Activated T-cell treated with anti-CD3 and anti-CD28 coated beads, Interleukin-2, amount 50 U/mL, for 72 hours (primary cell): ENCODE measurements at places on chromosomes 2 and 18. TPM values are rescaled to one million over a fixed set of nuclear protein-coding genes. Genes with fewer than 3 reads are reported as not detected.
A peak's percentile ranks its signal among the peaks of the same experiment; 100 is the strongest.

Gene DLX2
- total RNA-seq: 0.24 TPM

Gene CIB4
- total RNA-seq: not detected

Gene ATOH8
- not detected for total RNA-seq

Gene MALT1
- total RNA-seq: 50.6 TPM

Gene TFPI
- 0.05 TPM for total RNA-seq

Gene NBAS
- 50.8 TPM for total RNA-seq

Gene RBM43
- 5.5 TPM for total RNA-seq

Gene ALPI
- total RNA-seq: not detected

Gene ACTG2
- total RNA-seq: not detected

Gene ASB18
- total RNA-seq: not detected

Gene UGT1A6
- not detected for total RNA-seq

Gene IL37
- total RNA-seq: not detected

GRCh38 chr2:175206866-175207265 lies 25.4 kb upstream of the ATP5MC3 start:
- DNase-seq: no peak

- DNase-seq: no peak
Measured at GRCh38 chr2:211930331-211930730, 608.3 kb downstream of the ERBB4 start.

DNA sequence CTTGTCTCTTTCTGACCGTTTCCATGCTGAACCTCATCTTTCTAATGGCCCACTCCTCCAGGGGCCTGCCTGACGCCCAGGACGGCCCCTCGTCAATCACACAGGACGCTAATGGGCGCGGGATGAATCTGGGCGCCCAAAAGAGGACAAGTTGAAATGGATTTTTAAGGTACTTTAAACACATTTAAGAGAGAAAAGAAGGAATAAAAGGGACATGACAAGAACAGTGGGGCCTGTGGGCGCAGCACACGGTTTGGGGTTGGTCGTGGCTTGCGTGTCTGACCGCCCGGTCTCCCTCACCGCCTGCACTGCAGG lies 607 bp upstream of the UBE2F start:
- DNase-seq: no peak

GRCh38 chr2:138964418-138964817 lies 184.2 kb upstream of the NXPH2 start:
- no peak for DNase-seq

GRCh38 chr2:230269715-230270114 lies 44.2 kb downstream of the SP140 start:
- DNase-seq: peak; percentile 45

- no peak for DNase-seq
Measured at GRCh38 chr18:78416853-78417252, 562.8 kb upstream of the SALL3 start.

DNA sequence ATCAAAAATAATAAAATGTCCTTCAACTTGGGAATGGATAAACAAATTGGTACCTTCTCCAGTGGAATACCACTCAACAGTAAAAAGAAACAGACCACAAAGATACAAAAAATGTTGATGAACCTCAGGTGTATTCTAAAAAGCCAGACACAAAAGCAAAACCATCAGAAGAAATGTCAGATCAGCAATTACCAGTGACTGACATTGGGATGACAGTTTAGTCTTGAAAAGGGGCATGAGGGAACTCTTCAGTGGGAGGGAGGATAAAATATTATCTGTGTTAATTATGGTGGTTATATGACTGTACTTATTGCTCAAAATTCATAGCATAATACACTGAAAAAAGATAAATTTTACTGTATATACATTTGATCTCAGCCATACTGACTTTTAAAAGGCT lies 473.0 kb downstream of the TMX3 start:
- no peak for DNase-seq

DNA sequence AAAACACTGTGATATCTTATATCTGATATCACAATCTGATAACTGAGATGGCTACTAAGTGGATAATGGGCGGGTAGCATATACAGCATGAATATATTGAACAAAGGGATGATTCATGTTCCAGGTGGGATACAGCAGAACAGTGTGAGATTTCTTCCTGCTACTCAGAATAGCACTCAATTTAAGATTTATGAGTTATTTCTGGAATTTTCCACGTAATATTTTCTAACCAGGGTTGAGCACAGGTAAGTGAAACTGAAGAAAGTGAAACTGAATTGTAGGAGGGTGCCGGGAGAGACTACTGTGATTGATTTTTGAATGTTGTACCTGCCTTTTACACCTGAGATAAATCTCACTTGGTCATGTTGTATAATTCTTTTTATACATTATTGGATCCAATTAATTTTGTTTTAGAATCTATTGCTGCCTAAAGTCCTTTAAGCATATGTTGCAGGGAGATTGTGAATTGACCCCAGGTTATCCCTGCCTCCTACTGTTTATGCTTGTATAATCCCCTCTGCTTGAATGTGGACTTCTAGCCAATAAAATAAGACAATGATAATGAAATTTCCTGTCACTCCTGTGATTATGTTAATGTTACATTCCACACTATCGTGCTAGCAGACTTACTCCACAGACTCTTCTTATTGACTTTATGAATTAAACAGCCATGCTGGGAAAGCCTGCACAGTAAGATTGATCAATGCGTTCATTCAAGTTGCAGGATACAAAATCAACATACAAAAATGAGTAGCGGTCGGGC lies 67.6 kb upstream of the RBBP8 start:
- DNase-seq: no peak

- DNase-seq: peak; percentile 14
Measured at GRCh38 chr2:68292108-68292710, 27.5 kb downstream of the CNRIP1 start.

DNA sequence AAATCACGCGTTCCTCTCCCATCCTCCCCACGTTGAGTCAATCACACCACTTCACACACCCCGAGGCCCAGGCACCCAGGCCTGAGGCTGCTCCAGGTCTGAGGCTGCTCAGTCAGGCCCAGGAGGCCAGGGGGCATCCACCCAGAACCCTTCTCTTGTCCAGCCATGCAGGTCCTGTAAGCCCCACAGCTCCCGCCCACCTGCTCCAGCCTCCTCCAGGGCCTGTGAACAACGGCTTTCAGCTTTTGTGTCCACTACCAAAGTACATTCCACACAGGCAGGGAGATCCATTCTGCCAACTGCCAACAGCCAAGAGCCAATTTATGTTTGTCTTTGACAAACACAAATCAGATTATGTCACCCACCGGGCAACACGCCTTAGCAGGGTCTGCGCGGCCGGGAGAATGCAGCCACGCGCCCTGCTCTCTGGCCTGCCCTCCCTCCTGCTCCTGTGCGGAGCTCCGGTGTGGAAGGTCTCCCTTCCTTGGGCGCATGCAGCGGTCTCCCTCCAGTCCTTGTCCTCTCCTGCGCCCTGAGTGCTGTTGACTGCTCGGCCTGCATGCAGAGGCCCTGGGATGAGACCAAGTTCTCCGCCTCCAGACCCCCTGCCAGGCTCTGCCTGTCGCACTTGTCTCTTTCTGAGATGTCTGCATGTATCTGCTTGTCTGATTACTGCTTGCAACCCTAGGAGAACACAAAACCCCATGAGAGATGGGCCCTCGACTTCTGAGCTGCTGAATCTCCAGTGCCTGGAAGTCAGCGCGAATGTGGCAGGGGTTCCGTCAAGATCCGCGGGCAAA lies 146.6 kb downstream of the ZNF516 start:
- no peak for DNase-seq

- DNase-seq: peak; percentile 77
Measured at GRCh38 chr18:48868468-48869466, 82.0 kb downstream of the SMAD7 start.

GRCh38 chr2:165743442-165743841 lies 50.6 kb downstream of the GALNT3 start:
- DNase-seq: no peak

- no peak for DNase-seq
Measured at GRCh38 chr2:223230352-223230751, 178.4 kb downstream of the KCNE4 start.

GRCh38 chr2:56898986-56899385 lies 715.2 kb downstream of the CCDC85A start:
- no peak for DNase-seq

GRCh38 chr2:64359892-64360657 lies 93.9 kb upstream of the LGALSL start:
- peak; percentile 62 for DNase-seq

GRCh38 chr2:167749660-167750059 lies 497.7 kb downstream of the STK39 start:
- DNase-seq: no peak

GRCh38 chr2:45919711-45920111 lies 268.2 kb downstream of the PRKCE start:
- no peak for DNase-seq

DNA sequence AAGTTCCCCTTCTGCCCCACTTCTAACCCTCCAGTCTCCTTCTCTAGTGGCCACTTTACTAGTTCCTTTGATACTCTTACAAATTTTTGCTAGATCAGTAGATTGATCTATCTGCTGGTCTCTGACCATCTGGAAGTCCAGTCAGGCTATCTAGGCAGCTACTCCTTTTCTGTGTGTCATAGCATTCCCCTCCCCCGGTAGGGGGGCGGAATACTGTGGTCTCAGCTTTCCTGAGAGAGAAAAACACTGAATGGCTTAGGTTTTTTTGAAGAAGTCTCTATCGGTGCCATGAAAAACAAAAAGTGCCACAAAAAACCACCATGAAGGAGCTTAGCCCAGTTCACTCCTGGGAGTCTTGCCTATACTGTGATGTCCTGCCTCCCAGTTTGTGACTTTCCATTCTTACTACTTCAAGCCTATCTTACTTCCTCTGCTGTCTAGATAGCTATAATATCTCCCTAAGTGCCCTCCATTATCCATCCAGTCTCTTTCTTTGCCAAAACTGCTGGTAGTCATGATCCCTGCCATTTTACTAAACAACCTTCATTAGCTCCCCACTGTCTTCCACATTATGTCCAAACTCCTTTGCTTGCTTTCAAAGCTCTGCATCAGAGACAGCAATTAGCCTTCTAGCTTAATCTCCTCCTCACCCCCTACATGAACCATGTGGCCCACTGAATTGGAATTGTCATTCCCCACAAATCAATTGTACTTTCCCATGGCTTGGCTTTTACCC lies 29.9 kb downstream of the TPGS2 start:
- DNase-seq: no peak

GRCh38 chr2:190178066-190178722 lies 115.7 kb upstream of the MSTN start:
- DNase-seq: no peak

DNA sequence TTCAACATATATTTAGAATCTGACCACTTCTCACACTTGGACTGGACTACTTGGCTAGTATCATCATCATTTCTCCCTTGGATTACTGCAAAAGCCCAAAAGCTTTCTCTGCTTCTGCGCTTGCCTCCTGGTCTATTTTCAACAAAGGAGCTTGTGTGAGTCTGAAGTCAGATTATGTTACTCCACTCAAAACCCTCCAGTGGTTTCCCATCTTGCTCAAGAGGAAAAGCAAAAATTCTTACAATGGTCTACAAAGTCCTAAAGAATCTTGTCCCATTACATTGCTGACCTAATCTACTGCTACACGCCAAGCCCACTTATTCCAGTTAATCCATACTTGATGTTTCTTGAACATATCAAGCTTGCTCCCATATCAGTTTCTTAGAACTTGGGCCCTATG lies 9.6 kb downstream of the PREPL start:
- DNase-seq: no peak

GRCh38 chr2:151634736-151635467 lies 99.4 kb downstream of the NEB start:
- no peak for DNase-seq
